Kidney (tissue), 22 donors: ENCODE measurements at places on chromosomes 7 and 10. TPM values are rescaled to one million over a fixed set of nuclear protein-coding genes. Genes with fewer than 3 reads are reported as not detected.

Gene NKX1-2
- total RNA-seq = not detected

Gene POLR2J2
- 10.5 TPM for total RNA-seq

Gene HTR5A
- not detected for total RNA-seq

Gene NUDCD3
- 97.7 TPM for total RNA-seq

Gene SUFU
- total RNA-seq = 18.9 TPM

Gene NUTM2E
- 0.16 TPM for total RNA-seq

Gene ADK
- 33.0 TPM for total RNA-seq

Gene NPTX2
- 2.0 TPM for total RNA-seq

Gene PLAU
- 40.8 TPM for total RNA-seq

Gene IGFBP3
- 193 TPM for total RNA-seq

Gene ITPRID1
- not detected for total RNA-seq

Gene NAT16
- not detected for total RNA-seq

Gene SFMBT2
- 15.3 TPM for total RNA-seq

DNA sequence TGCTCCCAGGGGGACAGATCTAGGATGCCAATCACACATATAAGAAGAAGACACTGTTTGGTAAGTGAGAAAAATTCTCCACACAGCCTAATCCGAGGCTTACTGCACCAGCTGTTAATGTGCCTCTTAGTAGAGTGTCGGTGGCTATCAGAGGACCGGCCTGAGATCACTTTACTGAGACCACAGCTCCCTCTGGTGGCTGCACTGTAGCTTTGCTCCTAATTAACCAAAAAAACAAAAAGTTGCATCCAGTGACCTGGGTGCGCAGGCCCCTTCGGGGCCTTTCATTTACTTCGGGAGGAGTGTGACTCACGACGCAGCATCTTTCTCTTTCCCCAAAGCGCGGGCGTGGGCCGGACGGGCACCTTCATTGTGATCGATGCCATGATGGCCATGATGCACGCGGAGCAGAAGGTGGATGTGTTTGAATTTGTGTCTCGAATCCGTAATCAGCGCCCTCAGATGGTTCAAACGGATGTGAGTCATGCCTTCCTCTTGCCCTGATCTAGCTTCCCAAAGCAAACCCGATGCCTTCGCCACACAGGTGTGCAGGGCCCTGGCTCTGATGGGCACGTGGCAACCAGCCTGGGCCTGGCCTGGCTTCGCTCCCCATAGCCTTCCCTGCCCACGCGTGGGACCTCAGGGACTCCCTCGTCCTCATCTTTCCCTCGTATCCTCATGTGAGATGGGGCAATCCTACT lies 56.7 kb downstream of the MKI67 start:
- peaks cover 9% of the 10 kb centered on the region for H3K36me3 ChIP-seq
- H3K27me3 ChIP-seq = no peaks in the 10 kb centered on the region
- peak; percentile 90 for DNase-seq
- no peak overlapping the region for H3K4me3 ChIP-seq
- no peak overlapping the region for H3K27ac ChIP-seq

DNA sequence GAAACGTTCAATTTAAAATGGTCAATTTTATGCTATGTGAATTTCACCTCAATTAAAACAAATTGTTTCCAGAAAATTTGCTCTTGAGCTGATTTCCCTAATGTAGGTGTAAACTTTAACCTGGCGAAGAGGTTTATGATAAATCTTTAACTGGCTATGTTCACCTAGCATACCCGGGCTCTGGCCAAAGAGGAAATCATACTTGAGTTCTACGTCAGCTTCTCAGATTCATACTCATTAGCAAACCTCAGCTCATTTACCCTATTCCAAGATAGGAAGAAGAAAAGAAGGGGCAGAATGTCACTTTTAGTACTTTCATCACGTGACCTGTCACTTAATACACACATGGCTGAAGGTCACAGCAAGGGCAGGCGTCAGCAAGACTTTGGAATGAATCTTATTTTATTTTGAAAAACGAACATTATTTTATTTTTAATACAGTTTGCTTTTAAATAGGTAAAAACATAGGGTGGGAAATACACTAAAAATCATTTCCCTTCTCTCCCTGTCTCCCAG lies 97.0 kb downstream of the ABLIM1 start:
- no peaks in the 10 kb centered on the region for H3K4me1 ChIP-seq
- no peak for DNase-seq
- H3K36me3 ChIP-seq = no peaks in the 10 kb centered on the region
- H3K4me3 ChIP-seq = no peak overlapping the region

DNA sequence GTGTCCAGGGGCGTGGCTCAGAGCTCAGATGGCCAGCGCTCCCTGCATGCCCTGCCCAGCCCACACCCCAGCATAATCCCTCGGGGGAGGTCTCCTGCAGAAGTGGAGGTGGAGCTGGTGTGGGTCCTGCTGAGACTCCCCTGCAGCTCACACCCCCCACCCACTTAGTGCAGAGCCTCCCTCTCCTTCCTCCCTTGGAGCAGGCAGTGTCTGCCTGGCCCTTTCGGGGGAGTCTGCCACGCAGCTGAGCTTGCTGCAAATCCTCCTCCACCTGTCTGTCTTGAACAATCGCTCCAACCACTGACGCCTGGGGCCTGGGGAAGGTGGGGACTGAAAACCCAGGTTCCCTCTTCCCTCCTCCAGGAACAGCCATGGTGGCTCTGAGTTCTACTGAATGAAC lies 219.7 kb upstream of the PPP2R2D start:
- H3K4me1 ChIP-seq = no peaks in the 10 kb centered on the region
- no peak overlapping the region for H3K27ac ChIP-seq
- peak; percentile 37 for DNase-seq
- H3K36me3 ChIP-seq = no peaks in the 10 kb centered on the region

DNA sequence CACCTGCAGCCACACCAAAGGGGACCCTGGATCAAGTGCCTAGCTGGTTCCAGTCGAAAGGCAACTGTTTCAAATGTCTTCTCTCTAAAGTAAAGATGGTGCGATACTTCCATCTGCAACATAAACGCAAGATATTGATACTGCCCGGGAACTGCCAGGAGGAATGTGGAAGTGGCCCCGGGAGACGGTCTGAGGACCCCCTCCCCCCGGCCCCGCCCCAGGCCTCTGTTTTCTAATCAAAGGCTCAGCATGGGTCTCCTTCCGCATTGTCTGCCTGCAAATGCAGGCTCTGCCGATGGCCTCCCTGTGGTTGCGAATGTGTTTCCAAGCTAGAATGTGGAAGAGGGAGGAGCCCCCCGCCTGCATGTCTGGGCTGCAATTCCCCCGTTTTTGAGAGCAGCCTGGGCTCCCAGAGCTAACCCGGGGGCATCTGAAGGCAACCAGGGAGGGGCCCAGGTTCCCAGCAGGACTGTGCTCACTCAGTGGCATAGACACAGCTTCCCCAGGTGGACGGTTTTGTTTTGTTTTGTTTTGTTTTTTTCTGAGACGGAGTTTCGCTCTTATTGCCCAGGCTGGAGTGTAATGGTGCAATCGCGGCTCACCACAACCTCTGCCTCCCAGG lies 223.9 kb upstream of the PPP2R2D start:
- H3K27me3 ChIP-seq = no peaks in the 10 kb centered on the region
- DNase-seq = no peak
- H3K4me3 ChIP-seq = no peak overlapping the region
- H3K27ac ChIP-seq = no peak overlapping the region
- H3K36me3 ChIP-seq = no peaks in the 10 kb centered on the region

DNA sequence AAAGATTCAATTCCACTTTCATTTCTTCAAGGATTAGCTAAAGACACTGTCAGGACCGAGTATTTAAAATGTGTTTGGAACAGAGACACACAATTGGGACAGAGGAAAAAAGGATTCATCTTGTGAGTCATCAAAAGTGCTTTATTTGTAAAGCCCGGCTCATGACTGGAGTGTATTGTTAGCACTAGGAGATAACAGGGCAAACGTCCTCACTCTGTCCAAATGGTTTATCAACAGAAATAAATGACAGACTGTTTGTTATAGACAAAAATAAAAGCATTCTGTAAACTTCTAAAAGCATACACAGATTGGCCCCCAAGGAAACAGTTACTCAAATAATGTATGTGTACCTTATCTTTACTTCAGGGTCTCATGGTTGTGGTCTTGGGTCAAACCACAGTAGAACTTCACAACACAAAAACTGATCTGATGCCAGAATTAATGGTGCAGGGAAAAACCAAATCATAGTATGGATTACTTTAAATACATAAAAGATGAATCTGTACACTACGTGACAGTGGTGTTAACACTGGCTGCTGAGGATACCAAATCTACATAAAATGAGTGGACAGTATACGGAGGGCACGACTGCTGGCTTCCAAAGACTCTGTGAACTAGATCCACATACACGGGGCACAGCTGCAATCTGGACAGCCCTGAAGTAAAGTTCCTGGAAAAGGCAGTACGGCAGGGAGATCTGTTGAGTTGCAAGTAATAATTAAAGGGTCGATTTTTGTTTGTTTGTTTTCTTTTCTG lies 179.4 kb downstream of the PIP4K2A start:
- no peak for DNase-seq
- no peaks in the 10 kb centered on the region for H3K4me1 ChIP-seq
- peaks cover 9% of the 10 kb centered on the region for H3K36me3 ChIP-seq
- no peak overlapping the region for H3K27ac ChIP-seq

DNA sequence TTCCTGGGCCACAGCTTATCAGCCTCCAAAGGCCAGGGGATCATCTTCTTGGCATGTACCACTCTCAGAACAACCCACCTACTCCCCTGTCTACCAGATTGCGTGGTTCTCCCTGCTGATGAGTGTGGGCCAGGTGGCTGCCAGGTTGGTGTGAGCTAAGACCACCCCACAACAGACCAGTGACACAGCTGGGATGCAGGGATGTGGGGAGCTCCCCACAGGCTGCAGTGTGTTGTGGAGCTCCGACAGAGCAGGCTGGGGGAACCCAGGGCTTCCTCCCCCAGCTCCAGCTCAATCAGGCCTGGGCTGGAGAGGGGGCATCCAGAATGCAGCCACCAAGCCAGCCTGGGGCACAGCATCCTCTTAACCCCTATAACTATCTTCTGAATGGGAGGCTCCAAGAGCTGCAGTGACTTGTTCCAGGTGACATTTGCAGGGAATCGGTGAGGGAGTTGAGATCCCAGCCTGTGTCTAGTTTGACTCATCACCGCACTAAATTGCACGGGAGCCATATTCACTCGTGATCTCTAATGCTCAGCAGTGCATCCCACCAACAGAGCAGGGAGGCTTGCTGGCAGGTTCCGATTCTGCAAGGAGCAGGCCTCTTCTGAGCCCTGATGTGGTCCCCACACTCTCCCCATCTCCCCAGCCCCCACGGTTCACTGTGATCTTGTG lies 596 bp upstream of the GDF2 start:
- DNase-seq = no peak
- no peaks in the 10 kb centered on the region for H3K27me3 ChIP-seq
- H3K36me3 ChIP-seq = no peaks in the 10 kb centered on the region

DNA sequence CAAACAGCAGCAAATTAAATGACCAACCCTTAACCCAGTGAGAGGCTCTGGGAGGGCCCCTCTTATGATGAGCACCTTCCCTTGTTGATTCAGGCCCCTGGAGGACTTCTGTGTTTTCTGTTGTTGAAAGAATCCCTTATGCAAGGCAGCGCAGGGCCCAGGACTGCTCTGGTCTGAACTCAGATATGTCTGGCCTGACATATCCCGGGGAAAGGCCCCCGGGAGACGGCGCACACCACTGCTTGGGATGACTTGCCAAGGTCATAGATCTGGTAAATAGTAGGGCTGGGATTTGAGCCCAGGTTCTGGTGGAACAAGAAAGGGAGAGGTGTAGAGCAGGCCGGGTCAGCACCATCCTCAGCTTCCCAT lies 124.0 kb downstream of the AOAH start:
- H3K27ac ChIP-seq = no peak overlapping the region
- no peak overlapping the region for H3K4me3 ChIP-seq
- H3K36me3 ChIP-seq = no peaks in the 10 kb centered on the region
- no peak for DNase-seq
- no peaks in the 10 kb centered on the region for H3K27me3 ChIP-seq

- no peak overlapping the region for H3K27ac ChIP-seq
- no peak for DNase-seq
- H3K4me1 ChIP-seq = no peaks in the 10 kb centered on the region
- H3K36me3 ChIP-seq = no peaks in the 10 kb centered on the region
Observed at GRCh38 chr7:149171892-149172533, 23.3 kb upstream of the ZNF282 start.

DNA sequence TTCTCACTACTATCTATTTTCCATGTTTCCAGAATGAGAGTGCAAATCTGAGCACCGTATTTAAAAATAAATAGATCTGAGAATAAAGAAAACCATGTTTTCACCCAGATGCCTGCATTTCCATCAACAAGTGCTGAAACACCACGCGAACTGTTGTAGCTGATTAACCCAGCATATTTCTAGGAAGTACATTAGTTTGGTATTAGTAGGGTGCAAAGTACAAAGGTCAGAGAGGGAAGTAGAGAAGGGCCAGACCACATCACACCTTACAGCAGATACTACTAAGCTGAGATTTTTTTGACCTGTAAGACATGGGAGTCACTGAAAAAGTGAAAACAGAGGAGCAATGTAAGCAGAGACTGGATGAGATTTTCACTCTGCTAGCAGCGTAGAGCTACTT lies 181.3 kb downstream of the IMMP2L start:
- H3K4me3 ChIP-seq = no peak overlapping the region
- no peaks in the 10 kb centered on the region for H3K27me3 ChIP-seq
- H3K27ac ChIP-seq = peak overlapping the region; percentile 28
- H3K36me3 ChIP-seq = no peaks in the 10 kb centered on the region
- peaks cover 4% of the 10 kb centered on the region for H3K4me1 ChIP-seq
- no peak for DNase-seq

DNA sequence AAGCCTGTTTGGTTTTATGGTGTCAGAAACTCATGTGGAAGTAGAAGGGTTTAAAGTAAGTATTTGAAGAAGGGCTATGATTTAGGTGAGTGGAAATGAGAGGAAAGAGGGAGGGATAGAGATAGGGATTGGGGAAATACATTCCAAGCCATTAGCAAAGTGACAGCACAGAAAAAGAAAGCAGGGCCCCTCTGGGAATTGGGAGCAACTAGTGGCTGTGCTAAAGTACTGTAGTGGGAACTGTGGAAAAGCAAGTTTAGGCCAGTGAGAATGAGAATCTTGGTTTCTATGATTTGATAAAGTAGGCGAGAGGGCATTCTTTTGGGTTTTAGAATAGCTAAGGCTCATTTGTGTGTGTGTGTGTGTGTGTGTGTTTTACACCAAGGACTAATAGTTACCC lies 5.0 kb downstream of the PRKG1 start:
- peaks cover 6% of the 10 kb centered on the region for H3K4me1 ChIP-seq
- H3K27me3 ChIP-seq = no peaks in the 10 kb centered on the region
- no peak overlapping the region for H3K4me3 ChIP-seq
- DNase-seq = no peak

- DNase-seq = no peak
- no peaks in the 10 kb centered on the region for H3K36me3 ChIP-seq
- H3K4me3 ChIP-seq = no peak overlapping the region
- peak overlapping the region; percentile 18 for H3K27ac ChIP-seq
- H3K27me3 ChIP-seq = no peaks in the 10 kb centered on the region
Observed at GRCh38 chr7:30278849-30279652, 5.3 kb upstream of the ZNRF2 start.

- no peak overlapping the region for H3K4me3 ChIP-seq
- no peak overlapping the region for H3K27ac ChIP-seq
- DNase-seq = no peak
- no peaks in the 10 kb centered on the region for H3K36me3 ChIP-seq
Observed at GRCh38 chr7:85479918-85480643, 293.2 kb upstream of the SEMA3D start.

- no peak for DNase-seq
- H3K27me3 ChIP-seq = no peaks in the 10 kb centered on the region
- no peaks in the 10 kb centered on the region for H3K4me1 ChIP-seq
- no peaks in the 10 kb centered on the region for H3K36me3 ChIP-seq
Observed at GRCh38 chr7:66033471-66034385, 41.9 kb upstream of the ASL start.

- H3K27me3 ChIP-seq = no peaks in the 10 kb centered on the region
- DNase-seq = no peak
- no peak overlapping the region for H3K4me3 ChIP-seq
- H3K27ac ChIP-seq = no peak overlapping the region
Observed at GRCh38 chr7:74633451-74633921, 24.0 kb upstream of the GTF2I start.
